ENCODE measurements at places on chromosomes 4 and X.
A peak's percentile ranks its signal among the peaks of the same experiment; 100 is the strongest.

GRCh38 chrX:64850371-64851082 lies 125.7 kb downstream of the ZC4H2 start:
- DNase-seq, result no peak

GRCh38 chr4:123939621-123940020 lies 543.0 kb downstream of the SPRY1 start:
- peak; percentile 85 for DNase-seq

DNA sequence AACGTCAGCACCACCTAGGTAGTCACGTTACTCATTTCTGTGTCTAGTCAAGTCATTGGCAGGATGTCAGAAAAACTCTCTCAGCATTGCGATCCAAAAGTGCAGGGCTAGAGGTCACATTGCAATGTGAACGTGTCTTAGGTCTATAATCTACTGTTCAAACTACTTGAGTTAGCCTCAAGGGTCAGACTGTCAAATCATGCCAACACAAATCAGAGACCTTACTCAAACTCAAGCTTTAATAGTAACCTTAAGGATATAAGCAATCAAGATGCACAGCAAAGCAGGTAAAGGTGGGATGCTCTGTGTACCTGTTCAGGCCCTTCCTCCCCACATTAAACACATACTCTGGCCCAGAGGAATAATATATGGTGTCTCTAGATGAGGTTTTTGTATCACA lies 114.4 kb upstream of the NOCT start:
- DNase-seq, result no peak

- DNase-seq, result no peak
Observed at GRCh38 chr4:7462509-7462971, 27.8 kb upstream of the PSAPL1 start.

DNA sequence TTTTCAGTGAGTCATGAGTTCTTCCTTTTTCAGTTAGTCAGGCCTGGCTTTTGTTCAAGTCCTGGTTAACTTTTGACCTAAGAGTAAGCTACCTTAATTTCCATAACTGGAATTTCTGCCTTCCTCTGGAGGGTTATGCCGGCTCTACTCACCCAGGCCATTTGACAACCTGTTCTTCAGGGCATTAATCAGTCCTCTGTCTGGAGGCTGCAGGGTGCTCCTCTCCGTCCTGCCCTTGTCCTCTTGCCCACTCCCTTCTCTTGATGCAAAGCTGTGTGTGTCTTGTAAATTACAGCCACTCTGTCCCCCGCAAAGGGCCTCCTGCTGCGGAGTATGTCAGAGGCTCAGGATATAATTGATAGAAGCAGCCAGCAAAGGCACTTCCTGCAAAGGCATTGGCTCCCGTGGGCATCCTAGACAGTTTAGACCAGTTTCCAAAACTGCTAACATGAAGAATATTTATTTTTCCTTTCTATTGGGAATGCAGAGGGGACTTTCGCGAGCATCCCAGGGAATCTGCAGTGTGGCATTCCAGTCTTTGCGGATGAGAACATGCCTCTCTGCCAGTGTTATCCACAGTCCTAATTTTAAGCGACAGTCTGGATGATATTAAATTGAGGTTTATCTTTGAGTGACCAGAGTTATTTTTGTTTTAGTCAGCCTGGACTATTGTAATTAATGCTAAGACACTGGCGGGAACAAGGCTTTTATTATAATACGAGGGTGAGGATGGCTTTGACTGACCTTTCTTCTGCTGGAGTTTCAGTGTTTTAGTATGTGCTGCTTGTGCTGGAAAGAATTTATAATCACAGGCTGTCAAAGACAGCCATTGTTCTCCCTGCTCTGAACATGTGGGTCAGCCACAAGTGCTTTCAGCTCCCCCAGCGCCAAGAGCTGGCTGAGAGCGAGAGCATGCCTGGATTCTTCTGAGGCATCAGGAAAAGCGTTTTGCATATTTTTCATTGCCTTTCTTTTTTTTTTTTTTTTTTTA lies 74.2 kb downstream of the LIMCH1 start:
- DNase-seq, result peak; percentile 59
